Stimulated activated CD4-positive, alpha-beta T cell treated with anti-CD3 and anti-CD28 coated beads, Interleukin-1b, Interleukin-23, amount 100 ng/mL, for 1 hour (primary cell): ENCODE measurements at places on chromosomes 5 and 9.

GRCh38 chr5:1864896-1865440, 17.8 kb downstream of the IRX4 start:
- no peak for DNase-seq

DNA sequence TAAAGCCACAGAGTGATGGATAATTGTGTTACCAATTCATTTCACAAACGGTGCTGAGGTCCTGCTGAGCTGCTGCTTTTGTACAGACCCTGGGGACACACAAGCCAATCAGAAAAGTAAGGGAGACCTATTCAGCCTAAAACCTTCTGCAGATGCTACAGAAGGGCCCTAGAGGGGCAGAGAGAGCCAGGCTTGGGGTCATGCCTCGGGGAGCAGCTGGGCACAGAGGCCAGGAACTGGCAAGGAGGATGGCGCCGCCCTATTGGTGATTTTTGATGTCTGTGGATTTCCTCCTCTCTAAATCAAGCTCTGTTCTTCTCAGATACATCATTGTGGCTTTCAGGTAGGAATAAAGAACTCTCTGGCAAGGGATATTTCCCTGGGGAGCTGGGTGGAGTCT, 181.9 kb downstream of the ZNF462 start:
- DNase-seq = no peak

GRCh38 chr9:137077010-137077747, at the start of gene UAP1L1:
Gene UAP1L1, plus strand, starts transcription at chr9:137077517. Its CDS starts 16 bp downstream, at chr9:137077533.
- DNase-seq = no peak

DNA sequence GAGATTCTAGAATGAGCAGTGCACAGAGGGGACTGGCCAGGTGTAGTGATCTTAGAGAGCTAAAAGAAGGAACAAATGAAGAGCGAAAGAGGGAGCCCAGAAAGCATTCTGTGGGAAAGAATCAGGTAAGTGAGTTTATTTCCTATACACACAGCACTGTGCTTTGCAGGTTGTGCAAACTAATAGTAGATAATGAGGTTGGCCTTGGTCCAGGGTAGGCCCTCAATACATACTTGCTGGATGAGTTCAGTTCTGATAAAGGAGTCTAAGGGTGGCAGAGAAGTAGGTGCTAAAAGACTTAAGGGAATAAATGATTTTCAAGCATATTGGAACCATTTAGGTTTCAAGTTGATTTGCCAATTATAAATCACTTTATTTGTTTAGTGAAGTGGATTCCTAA, 122.0 kb downstream of the NPR3 start:
- DNase-seq = no peak

DNA sequence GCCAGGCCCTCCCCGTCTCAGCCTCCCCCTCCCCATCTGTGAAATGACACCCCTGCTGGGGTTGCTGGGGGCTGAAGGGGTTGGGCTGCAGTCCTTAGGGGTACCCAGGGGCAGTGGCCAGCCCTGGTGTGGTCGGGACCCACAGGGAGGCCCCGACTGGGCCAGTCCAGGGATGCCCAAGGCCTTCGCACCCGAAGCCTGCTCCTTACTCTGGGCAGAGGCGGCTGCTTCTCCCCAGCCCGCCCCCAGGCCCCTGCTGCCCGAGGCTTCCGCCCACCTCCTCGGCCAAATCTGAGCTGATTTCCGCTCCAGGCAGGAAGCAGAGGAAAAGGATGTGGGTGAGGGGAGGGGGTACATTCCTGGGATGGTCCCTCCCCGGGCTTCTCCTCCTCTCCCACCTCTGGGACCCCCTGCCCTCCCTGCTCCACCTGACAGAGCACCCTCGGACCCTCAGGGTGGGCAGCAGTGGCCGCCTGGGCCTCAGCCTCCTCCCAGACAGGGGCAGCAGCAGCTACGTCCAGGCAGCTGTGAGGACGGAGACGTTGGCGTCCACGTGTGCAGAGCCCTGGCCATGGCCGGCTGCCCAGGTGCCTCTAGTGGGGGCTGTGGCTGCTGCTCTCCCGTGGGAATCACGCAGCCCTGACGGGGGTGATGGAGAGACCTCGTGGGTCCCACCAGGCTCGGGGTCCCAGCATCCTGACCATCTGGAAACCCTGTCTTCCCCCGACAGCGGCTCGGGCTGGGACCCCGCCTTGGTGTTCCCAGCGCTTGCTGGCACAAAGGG, 4.2 kb upstream of the NRARP start:
- no peak for DNase-seq

DNA sequence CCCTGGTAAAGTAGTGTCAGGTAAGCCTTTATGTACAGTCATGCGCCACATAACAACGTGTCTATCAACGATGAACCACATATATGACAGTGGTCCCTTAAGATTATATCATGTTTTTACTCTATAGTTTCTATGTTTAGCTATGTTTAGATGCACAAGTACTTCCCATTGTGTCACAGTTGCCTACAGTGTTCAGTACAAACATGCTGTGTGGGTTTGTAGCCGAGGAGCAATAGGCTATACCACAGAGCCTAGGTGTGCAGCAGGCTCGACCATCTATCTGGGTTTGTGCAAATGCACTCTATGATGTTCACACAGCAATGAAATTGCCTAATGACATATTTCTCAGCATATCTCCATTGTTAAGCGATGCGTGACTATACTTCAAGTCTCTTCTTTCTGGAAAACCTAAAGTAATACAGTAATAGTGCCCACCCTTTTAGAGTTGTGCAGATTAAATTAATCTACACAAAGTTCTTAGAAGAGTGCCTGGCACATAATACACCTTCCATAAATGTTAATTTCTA, 295.9 kb downstream of the ARHGAP26 start:
- no peak for DNase-seq

- DNase-seq = no peak
Measured at GRCh38 chr5:5751498-5751897, 329.0 kb downstream of the ICE1 start.

- DNase-seq = no peak
Measured at GRCh38 chr5:100826133-100826532, 76.9 kb downstream of the ST8SIA4 start.

DNA sequence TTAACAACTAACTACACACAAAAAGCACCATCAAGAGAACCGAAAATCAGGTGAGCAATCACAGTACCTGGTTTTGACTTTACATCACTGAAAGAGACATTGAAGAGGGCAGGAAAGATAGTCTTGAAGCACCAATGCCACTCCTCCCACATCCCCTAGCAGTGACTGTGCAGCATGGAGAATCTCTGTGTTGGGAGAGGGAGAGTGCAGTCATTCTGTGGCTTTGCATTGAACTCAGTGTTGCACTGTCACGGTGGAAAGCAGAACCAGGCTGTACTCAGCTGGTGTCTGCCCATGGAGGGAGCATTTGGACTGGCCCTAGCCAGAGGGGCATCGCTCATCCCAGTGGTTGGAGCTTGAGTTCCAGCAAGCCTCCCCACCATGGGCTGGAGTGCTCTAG, 40.4 kb downstream of the C5 start:
- DNase-seq = no peak

DNA sequence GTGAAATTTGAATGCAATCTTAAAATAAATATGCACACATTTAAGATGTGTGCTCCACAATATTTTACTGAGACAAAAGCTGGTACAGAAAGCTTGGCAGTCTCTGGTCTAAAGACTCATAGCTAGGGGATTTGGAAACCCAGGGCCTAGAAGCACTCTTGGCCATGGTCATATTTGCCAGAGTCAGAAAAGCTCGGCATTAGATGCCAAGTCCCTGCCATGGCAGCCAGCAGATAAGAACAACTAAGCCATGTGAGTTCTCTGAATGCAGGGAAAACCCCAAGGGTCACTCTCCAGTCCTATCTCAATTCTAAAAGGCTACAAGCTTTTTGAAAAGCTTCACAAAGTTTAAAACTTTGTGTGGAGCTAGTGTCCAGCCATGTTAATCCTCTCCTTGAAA, 119.5 kb downstream of the FAM114A2 start:
- no peak for DNase-seq

DNA sequence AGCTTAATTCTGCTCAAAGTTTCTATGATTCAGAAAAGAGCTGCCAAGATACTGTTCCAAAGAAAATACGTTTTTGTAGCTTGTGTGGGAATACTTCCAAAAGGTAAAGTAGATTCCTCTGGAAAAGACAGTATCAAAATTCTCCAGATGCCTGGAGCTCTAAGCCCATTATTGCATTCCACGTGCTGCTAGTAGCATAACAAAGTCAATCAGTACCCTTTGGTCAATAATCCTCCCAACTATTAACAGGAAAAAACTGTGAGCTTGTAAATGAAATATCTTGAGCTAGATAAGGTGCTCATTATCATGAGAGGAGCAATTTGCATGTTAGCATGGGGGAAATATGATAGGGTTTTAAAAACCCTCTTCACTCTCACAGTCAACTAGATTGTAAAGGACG, 229.5 kb upstream of the TYRP1 start:
- no peak for DNase-seq

DNA sequence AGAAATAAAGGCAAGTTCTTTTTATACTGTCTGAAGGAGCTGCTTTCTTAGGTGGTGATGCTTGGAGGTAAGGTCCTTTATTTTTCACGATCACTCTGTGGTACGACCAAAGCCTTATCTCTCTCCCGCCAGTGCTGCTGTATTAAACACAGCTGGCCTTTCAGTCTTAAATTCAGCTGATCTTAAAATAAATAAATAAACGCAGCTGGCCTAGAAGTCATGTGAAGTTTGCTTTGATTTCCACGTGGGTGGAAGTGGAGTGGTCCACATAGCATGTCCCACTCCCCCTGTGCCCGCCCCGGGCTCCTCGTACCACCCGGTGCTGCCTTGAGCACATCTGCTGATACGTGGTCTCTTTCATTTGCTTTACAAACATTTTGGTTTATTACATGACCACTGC, 260.4 kb downstream of the FANCC start:
- DNase-seq = no peak

- DNase-seq = no peak
Measured at GRCh38 chr5:77308154-77308960, 97.9 kb downstream of the PDE8B start.

DNA sequence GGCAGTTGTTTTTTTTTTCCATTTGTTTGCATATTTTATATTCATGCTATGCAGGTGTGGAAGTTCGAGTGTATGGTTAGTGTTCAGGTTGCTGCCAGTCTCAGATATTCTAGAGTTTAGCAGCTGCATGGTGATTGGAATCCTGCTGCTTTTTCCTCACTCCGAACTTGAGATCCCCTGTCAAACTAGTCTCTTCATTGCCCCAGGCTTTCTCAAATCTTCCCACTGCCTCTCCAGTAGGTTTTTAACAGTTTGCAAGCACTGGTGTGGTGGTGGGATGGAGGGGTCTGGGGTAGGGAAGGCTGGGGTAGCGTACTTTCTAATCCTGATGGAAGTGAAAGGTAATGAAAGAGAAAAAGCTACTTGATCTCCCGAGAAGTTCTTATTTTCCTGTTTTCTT, 112.9 kb downstream of the CHSY3 start:
- DNase-seq = no peak

- no peak for DNase-seq
Measured at GRCh38 chr5:152631221-152631620, 226.1 kb upstream of the NMUR2 start.

GRCh38 chr5:15687401-15687800, 187.4 kb downstream of the FBXL7 start:
- DNase-seq = no peak

GRCh38 chr9:131673531-131673930, 66.3 kb downstream of the RAPGEF1 start:
- DNase-seq = no peak

GRCh38 chr5:133738271-133738670, 125.9 kb upstream of the FSTL4 start:
- DNase-seq = no peak

GRCh38 chr9:95494416-95495371, 22.1 kb downstream of the PTCH1 start:
- peak; percentile 64 for DNase-seq

- DNase-seq = no peak
Measured at GRCh38 chr9:98556511-98556910, 152.2 kb downstream of the GABBR2 start.

- no peak for DNase-seq
Measured at GRCh38 chr9:94649100-94649819, 9.9 kb upstream of the FBP1 start.

DNA sequence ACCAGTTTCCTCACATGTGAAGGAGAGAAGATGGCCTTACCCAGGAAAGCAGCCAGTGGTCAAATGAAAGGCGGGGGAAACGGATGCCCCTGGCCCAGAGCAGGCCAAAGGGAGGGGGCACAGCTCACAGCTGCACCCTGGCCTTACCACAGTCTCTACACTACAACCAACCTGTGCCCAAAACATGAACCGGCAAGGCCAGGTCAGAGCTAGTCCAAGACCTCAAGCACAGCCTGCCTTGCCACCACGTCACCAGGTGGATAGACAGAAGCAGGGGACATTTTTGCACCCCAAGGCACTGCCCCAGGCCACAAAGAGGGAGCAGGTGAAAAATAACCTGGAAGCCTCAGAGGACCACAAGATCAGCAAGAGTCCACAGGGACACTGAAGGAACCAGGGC, 4.5 kb downstream of the GRIN1 start:
- no peak for DNase-seq
